ENCODE measurements at places on chromosomes 7 and 10.

- DNase-seq = no peak
Measured at GRCh38 chr7:112255388-112255720, 48.9 kb downstream of the ZNF277 start.

GRCh38 chr7:122532406-122533269 is 166.3 kb downstream of the RNF133 start:
- no peak for DNase-seq

DNA sequence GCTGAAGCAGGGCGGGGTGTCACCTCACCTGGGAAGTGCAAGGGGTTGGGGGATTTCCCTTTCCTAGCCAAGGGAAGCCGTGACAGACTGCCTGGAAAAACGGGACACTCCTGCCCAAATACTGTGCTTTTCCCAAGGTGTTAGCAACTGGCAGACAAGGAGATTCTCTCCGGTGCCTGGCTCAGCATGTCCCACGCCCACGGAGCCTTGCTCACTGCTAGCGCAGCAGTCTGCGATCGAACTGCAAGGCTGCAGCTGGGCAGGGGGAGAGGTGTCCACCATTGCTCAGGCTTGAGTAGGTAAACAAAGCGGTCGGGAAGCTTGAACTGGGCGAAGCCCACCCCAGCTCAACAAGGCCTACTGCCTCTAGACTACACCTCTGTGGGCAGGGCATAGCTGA is 80.9 kb upstream of the DNAJB12 start:
- DNase-seq = no peak

DNA sequence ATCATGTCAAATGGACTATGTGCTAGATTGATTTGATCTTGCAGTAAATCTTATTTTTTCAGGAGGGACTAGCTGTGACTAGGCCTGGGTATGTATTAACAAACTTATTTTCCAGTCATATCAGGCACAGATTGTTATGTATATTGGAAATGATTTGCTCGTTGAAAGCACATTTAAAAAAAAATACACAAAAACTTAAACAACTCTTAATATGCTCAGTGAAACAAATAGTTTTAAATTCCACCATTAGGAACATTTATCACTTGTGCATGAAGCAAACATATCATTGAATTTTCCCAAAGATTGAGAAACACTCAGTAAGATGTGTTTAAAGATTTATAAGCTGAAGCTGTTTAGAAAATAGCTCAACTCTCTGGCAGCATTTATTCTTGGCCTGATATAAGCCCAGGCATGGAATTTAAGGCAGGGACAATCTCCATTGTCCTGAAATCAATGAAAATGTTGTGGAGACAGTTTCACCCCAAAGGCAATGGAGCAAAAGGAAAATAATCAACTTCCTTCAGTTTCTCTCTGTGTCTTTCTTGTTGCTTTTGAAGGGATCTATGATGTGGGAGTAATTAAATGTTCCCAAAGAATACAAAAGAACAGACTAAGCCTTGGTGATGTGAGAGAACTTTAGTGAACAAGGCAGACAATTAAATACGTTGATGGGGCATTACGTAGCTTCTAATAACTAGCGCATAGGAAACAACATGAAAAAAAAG is 250.3 kb downstream of the GPR37 start:
- no peak for DNase-seq

DNA sequence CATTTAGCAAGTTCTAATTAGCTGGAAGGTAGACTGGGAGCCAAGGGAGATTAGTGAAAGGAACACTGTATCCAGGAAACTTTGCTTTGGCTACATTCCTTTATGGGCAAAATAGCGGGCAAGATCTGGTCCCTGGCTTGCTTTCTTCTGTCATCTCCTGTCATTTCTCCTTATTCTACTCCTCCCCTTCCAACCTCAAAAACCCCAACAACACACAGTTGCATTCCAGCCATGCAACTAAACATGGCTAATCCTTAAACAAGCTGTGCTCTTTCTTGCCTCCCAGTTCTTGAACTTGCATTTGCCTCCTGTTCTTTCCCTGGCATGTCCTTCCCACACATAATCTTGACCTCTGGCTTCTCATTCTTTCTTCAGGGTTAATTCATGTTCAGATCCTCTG is 59.5 kb upstream of the CDCA7L start:
- DNase-seq = no peak

GRCh38 chr7:36016648-36017047 is 136.4 kb upstream of the EEPD1 start:
- DNase-seq = no peak

DNA sequence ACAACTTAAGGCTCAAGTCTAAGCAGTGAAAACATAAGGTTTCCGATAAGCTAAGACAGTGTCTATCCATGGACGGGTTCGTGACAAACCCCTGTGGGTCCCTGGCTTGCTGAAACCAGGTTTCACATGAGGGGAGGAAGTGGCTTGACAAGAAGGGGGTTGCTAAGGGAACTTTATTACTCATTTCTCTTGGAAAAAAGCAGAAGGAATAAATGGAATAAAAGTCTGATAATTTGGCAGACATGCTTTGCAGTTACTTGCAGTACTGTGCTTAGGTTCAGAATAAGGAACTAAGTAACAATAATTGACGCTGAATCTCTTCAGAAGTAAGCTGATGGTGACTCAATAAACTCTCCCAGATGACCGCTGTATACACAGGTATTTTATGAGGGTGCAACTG is 34.7 kb downstream of the RBM17 start:
- DNase-seq = no peak

- DNase-seq = no peak
Measured at GRCh38 chr10:20407357-20407756, 489.8 kb downstream of the NEBL start.

DNA sequence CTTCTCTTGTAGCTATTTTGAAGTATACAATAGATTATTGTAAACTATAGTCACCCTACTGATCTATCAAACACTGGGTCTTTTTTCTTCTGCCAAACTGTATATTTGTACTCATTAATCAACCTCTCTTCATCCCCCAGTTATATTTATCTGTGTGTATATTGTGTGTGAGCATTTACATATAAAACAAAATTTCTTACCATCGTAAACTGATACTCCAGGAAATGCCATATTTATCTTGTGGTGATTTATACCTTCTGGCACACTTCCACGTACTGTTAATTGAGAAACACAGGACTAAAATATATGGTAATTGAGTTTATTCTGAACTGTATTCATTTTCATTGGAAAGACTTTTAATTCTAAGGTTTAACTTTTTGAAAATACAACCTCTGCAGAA is 18.9 kb downstream of the ANLN start:
- DNase-seq = no peak

GRCh38 chr10:44567471-44567870 is 182.6 kb upstream of the CXCL12 start:
- no peak for DNase-seq

DNA sequence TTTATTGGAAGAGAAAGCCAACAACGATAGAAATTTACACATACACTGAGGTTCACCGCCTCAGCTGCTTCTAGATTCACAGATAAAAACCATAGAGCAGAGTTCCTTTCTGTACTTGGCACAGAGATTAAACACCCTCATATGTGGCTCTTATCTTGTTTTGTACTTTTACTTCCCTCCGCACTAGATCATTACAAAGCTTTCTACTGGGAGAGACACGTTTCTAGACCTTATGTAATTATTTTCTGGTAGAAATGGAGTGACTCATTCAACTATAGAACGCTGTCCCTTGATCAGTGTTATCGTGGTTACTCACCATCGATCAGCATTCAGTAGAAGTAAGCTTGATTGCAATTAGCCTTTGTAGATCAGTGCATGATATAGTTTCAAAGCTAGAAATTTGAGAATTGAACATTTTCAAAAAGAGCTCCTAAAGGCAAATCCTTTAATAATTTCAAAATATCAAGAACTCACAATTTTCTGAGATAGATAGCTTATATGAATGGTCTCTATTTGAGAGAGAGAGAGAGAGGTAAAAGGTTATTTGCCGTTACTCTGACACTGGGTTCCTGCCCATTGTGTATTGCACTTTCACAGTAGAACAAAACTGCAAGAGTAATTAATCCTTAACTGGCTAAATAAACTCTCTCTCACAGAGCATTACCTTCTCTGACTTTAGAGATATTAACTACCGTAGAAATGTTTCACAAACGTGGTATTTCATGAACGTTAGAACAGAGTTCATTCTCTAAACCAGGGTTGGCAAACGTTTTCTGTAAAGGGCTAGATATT is 26.1 kb upstream of the DNAJC1 start:
- DNase-seq = no peak

DNA sequence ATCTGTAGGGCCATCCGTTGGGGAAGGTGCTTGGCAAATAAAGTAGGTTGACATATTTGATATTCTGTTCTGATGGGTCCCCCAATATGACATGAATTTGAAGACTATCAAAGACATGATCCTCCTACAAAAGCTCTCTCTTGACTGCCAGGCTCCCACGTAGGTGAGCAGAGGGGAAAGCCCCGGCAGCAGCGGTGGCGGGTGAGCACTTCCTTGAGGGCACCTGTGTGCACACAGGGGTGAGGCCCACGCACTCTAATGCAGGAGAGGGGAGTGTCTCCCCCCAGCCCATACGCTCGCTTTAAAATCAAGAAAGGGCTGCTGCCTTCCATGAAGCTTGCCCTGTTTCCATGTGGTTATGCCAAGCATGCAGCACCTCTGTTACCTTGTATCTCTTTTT is 100.4 kb downstream of the TAX1BP1 start:
- no peak for DNase-seq

DNA sequence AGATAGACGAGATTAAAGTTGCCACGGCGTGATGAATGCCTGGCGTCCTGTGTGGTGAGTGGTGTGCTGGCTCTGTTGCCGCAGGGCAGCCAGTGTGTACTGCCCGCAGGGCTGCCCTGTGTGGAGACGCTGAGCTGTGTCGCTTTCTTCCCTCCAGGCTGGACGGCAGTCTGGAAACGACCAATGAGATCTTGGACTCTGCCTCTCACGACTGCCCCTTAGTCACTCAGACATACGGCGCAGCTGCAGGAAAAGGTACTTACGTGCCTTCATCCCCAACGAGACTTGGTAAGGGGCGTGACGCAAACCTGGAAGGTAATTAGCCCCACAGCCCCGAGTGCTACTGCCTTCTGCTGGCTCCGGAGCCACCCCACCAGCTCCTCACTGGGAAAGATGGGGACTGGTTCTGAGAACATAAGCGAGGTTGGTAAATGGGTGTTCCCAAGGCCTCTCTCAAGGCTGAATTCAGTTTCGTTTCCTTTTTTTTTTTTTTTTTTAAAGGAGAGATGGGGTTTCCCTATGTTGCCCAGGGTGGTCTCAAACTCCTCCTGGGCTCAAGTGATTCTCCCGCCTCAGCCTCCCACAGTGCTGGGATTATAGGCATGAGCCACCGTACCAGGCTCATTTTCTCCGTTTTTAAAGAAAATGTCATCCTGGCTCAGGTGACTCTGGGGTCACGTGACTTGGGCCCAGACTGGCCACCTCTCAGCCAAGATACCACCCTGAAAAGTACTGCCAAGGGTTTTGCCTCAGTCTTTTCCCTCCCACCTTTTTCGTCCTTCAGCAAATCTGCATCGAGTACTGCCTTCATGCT is 39.6 kb downstream of the WIPI2 start:
- DNase-seq = no peak

- no peak for DNase-seq
Measured at GRCh38 chr7:143487566-143487965, 9.9 kb downstream of the TAS2R41 start.

- DNase-seq = no peak
Measured at GRCh38 chr10:60140651-60141632, 234.6 kb upstream of the CCDC6 start.

- DNase-seq = peak; percentile 24
Measured at GRCh38 chr7:44735403-44736165, 13.1 kb upstream of the ZMIZ2 start.

- no peak for DNase-seq
Measured at GRCh38 chr10:90959826-90960225, 38.9 kb upstream of the ANKRD1 start.

DNA sequence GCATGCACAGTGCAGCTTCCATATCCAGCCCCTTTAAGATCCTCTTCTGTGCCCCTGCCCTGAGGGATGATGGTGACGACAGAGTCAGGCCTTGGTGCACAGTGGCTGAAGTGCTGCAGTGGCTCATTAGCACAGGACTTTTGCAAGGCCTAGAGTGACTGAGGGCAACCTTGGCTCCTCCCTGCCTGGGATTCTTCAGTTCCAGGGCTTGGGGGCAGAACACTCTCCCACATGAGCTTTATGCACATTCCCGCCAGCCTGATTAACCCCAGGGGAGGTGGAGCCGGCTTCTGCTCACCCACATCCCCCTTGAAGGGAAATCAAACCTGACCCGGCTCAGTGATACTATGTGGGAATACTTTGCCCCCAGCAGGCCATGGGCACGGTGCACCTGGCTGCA is 253.4 kb downstream of the GALNT17 start:
- DNase-seq = no peak

GRCh38 chr10:50990568-50991455 is 83.5 kb upstream of the PRKG1 start:
- DNase-seq = no peak

- DNase-seq = no peak
Measured at GRCh38 chr7:139457153-139457946, 26.1 kb downstream of the KLRG2 start.

DNA sequence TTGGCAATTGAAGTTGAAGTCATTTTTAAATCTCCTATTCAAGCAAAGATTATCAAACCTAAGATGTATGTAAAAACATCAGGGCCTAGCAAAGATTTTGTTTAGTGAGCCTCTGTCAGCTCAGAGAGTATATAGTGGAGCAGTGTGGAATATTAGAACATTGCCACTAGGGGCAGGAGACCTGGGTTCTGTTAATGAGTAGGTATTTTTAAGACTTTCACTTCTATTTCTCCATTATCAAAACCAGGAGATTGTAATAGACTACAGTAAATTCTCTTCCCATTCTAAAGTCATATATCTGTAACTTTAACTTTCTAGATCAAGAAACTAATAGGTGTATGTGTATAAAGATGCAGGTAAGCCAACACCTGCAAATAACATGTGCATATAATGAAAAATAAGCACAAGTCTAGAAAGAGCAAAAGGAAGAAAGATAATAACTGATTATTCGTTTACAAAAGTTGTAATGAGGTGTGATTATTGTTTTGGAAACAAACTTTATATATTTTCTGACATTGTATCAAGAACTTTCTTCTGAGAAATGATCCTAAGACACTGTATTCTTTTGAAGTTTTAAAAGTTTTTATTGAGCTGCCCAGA is 64.4 kb downstream of the KCND2 start:
- DNase-seq = no peak

GRCh38 chr7:94556028-94556427 is 46.4 kb downstream of the CASD1 start:
- DNase-seq = no peak

DNA sequence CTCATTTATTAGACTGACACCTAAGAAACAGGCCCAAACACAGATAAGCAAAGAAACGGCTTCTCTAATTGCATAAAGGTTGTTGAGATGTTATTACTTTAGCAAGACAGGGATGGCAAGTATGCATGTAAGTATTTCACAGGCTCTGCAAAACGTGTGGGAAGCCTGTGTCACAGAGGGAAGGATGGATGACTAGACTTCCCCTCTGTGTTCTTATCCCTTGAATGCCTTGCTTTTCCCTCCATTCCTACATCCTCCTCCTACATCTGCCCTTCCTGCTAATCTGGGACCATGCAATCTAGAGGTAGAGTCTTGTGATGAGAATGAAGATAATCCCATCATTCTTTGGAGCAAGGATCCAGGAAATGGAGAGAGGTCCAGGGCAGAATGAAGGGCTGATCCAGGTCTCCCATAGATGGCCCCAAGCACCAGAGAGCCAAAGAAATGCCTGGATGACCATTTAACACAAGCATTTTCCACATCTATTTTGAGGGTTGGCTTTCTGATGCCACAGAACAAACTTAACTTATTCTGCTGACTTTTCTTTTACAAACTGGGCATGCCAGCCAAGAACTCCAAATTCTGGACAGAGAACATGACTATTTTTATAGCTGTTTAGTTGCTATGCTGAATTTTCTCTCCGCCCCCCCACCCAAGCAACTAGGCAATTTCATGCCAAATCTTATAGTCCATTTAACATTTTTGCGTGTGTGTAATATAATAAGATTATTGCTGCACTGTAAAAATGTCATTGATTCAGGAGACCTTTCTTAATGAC is 48.1 kb downstream of the NRP1 start:
- no peak for DNase-seq
